ENCODE measurements at places on chromosomes 5 and 9. TPM values are rescaled to one million over a fixed set of nuclear protein-coding genes. Genes with fewer than 3 reads are reported as not detected.

ADAMTS6 gene
- total RNA-seq: 20.7 TPM

TMEM203 gene
- total RNA-seq: 47.8 TPM

PCDHB4 gene
- total RNA-seq: 1.4 TPM

CTNNAL1 gene
- total RNA-seq: 74.6 TPM

PCDHGB3 gene
- total RNA-seq: 7.7 TPM

PIP5K1B gene
- total RNA-seq: 38.3 TPM

ZER1 gene
- 122 TPM for total RNA-seq

ADGRV1 gene
- total RNA-seq: 16.4 TPM

GRCh38 chr5:160197341-160198144 lies 31.8 kb upstream of the FABP6 start:
- DNase-seq: no peak

DNA sequence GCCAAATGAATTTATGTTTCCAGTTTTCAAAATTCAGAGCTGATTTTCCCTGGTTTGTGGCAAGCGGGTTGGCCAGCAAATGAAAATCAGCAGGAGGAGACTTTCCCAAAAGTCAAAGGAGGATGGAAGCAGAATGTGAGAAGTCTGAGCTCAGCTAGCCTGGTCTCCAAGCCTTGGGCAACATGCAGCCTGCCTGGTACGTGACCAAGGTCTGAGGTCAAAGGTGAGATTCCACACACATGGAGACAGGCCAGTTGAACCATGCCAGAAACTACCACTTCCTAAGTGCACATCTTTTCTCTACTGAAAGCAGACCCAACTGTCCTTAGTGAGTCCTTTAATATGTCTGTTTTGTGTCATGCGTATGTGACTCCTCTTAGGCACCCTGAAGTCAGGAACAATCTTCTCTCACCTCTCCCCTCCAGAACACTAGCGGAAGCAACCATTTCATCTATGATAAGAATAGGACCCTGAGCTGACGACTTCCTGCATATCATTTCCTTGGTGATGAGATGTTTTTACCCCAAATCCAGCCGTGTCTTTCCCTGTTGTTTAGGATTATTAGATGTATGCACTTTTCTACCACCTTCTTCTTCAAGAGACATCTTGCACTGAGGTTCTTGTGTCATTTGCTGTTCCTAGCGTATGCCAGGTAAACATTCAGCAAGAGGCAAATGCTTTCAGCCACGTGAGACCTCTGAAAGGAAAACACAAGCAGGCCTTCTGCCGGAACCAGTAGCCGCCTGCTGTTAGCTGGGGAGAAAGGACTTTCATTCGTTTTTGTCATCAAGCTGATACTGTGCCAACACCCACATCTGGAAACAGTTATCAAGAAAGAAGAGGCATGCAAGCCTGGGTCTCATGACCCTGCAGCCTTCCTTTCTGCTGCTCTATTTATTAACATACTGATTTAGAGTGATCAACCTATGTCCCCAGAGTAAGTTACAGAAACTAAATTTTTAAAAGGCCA lies 9.7 kb upstream of the TGFBI start:
- DNase-seq: no peak

- DNase-seq: no peak
Observed at GRCh38 chr9:135260221-135261180, 173.0 kb downstream of the OLFM1 start.

DNA sequence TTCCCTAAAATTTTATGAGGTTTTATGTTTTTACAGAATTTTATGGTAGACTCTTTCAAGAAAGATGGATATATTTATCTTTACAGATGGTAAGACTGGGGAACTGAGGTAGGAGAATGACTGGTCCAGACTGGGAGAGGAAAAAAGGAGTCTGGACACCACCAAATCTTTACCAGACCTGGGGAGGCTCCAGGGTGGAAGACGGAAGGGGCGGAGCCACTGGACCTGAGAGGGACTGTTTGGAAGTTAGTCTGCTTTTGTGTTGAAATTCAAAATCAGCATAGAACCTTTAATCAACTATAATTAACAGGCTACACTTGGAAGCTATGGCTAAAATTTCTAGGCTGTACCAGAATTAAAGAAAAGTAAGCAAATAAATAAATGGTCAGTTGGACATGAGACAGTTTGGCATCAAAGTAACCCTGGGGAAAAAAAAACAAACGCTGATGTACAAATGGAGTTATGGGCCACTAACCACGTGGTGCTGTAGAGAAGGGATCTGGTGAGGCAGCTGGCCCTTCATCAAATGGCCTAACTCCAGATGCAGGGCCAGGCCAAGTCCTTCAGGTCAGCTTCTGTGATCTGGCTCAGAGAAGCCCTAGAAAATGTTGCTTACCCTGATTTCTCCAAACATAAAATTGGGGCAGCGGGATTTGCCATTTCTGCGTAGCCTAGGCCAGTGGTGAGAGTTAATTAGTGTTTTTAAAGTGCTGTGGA lies 155.1 kb downstream of the ARSB start:
- DNase-seq: no peak

- DNase-seq: no peak
Observed at GRCh38 chr9:5786370-5787127, 46.4 kb downstream of the ERMP1 start.

DNA sequence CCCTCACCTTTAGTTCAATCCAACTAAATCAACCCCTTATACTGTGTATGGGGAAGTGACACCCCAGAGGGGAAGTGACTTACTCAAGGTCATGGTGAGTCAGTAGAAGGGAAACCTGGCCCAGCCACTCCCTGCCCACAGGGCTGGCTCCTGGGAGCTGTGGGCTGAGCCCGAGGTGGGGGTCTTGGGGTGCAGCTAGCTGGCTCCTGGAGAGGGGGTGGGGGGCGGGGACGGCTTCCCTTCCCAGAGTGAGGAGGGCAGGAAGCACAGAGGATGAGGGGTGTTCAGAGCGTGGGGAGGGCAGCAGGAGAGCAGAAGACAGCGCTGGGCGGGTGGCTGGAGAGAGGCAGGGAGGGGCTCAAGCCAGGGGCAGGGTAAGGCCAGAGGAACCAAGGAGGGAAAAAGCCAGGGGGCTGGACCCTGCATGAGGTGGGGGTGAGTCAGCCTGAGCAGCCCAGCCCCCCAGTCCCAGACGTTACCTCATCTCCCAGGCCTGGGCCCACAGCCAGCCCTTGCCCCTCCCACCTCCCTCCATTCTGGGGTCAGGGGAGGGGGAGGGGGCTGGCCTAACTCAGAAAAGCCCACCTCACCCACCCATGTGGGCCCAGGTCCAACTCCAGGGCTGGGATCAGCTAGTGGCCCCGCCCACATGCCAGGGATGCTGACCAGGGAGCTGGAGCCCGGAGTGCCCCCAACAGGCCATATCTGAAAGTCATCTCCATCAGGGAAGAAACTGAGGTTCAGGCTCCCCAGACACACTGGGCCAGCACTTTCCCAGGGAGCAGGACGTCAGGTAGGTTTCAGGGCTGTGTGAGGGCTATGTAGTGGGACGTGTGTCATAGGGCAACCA lies 2.8 kb downstream of the PDLIM7 start:
- DNase-seq: no peak

- no peak for DNase-seq
Observed at GRCh38 chr9:119360237-119360636, 9.0 kb downstream of the BRINP1 start.

DNA sequence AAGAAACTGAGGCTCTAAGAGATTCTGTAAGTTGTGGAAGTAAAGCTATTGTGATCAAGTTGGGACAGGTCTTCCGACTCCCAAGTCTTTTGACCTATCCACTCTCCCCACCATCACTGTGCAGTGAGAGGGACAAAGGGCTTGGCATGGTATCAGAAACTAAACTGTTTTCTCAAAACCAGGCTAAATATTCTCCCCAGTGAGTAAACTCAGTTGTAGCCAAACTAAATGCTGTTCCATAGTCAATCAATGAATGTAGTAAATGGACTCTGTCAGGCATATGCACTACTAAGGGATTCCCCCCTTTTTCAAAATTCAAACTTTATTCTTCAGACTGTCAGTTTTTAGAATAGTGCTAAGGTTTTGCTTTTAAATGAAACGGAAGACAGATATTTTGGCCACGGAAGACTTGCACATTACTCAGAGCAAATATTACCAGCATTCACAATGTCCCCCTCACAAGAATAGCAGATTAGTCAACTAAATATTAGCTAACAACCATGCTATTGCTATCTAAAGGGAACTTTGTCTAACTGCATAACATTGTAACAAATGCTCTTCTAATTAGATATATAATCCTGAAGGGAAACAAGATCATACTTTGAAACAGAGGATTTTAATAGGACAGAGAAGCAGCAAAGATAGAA lies 7.1 kb downstream of the PRKAA1 start:
- no peak for DNase-seq

DNA sequence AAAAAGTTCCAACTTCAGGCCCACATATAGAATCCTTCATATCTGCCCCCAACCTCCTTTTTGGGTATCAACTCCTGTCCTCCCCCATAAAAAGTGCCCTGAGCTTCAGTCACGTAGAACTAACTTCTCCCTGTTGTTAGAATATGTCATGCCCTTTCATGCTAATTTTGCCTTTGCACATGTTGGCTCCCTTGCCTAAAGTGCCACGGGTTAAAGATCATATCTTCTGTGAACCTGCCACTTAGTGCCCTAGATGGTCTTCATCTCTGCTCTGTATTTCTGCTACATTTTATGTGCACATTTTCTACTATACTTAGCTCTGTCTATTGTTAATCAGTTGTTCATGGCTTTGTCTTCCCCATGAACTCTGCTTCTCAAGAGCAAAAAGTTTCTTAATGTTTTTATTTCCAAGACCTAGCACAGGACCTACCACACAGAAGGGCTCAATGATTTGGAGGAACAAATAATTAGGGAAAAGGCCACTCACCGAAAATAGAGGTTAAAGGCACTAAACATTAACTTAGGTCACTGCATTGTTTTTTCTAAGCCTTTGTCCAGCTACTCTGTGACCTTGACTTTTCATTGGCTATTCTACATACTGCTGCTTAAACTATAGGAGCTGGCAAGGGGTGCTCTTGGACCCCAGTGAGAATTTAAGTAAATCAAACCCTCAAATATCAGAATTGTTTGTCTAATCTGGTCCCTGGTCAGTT lies 94.3 kb downstream of the ARSB start:
- DNase-seq: no peak

GRCh38 chr5:80282054-80282453 lies 26.2 kb upstream of the SERINC5 start:
- DNase-seq: no peak

- DNase-seq: no peak
Observed at GRCh38 chr5:102719886-102720285, 35.2 kb upstream of the PAM start.

DNA sequence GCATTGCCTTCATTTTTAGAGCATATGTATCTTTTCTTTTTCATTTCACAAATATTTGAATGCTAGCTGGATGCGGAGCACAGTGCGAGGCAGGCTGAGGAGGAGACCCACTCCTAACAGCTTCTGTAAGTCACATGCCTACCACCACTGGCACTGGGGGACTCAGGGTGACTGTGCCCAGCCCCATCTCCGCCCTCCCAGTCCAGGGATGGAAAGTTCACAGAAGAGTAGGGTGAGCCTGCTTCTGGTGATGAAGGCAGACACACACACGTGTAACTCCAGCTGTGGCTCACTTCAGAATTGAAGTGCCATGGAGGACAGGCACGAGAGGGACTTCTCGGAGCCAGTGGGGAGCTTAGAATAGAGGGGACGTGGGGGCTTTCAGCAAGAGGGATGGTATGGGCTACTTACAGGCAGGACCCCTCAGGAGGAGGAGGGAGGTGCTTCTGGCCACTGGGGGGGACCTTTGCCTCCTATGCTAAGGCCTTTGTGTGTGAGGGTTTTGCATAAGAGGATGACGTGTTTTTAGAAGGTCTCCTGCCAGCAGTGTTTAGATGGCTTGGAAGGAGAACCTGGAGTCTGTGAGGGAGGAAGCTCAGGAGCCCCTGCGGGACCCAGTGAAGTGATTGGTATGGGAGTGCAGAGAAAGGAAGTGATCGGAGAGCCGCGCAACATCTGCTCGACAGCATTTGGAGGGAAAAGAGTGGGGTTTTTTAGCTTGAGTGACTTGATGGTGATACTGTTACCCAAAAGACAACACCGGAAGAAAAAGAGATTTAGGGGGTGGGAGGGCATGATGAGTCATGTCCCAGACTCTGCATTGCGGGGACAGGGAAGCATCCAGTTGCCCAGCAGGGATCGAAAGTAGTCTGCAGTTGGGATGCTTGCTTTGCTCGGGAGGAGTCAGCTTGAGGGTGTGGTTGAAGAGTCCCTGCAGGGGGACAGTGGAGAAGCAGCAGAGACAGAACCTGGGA lies 163.5 kb upstream of the OTULINL start:
- no peak for DNase-seq

- DNase-seq: peak; percentile 77
Observed at GRCh38 chr9:90942555-90942954, 140.9 kb downstream of the SYK start.

DNA sequence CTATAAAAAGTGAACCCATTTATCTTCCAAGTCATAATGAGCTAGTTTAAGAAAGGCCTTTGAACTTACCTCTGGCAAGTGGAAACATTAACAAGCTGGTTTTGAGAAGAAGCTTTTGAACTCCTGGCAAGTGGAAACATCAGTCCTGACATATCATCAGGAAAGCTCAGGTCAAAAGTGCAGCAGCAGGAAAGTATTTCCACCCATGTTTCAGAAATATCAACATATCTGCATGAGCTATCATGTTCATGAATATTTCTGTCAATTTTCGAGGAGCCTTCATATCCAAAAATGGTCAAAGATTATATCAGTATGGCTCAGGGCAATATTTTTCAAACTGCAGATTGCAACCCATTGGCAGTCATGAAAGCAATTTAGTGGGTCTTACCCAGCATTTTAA lies 133.9 kb downstream of the PLK2 start:
- DNase-seq: no peak

GRCh38 chr5:154196955-154197652 lies 6.6 kb downstream of the GALNT10 start:
- DNase-seq: no peak

DNA sequence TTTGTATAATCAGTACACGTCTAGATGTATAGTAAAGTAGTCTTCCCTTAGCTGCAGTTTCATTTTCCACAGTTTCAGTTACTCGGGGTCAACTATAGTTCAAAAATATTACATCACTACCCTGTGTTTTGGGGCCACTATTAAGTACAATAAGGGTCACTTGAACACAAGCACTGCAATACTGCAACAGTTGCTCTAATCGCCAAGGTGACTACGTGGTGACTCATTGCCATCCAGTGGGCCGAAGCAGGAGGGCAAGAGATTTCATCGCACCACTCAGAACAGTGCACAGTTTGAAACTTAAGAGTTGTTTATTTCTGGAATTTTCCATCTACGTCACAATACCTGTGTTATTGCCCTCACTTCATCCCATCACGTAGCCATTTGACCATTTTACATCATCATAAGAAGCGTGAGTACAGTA lies at the start of gene ARL14EPL:
TSS of gene ARL14EPL (plus strand) at position 379 of the 424 bp plus-strand sequence. CDS start 18,994 bp downstream, outside the sequence.
- DNase-seq: no peak
